Stimulated activated CD4-positive, alpha-beta T cell treated with anti-CD3 and anti-CD28 coated beads, TNF-alpha, amount 100 ng/mL, for 1 hour (primary cell): ENCODE measurements at places on chromosomes 12 and 14.

GRCh38 chr12:75712223-75712622, 200.8 kb upstream of the KRR1 start:
- no peak for DNase-seq

DNA sequence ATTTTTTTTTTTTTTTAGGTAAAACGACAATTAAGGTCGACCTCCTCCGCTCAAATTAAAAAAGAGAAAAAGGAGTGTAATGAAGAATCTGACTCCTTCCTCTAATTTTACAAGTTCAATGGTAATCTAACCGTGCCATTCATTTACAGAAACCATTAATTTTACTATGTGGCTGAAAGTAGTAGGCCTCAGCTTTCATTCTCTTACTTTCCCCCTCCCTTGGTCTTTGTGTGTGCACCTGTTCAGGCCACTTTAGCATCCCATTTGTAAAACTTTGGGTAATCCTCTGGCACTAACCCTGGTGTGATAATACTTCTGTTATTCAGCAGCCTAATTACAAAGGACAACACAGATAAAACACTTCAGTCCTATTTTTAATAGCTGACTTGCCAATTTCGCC, 128.1 kb downstream of the ASCL1 start:
- no peak for DNase-seq

- DNase-seq, result no peak
These were observed 45.9 kb downstream of the NOC4L start for GRCh38 chr12:132190012-132190755.

- DNase-seq, result peak; percentile 79
These were observed 5.1 kb upstream of the PSMA3 start for GRCh38 chr14:58239244-58240195.

GRCh38 chr12:28781671-28782652, 367.1 kb upstream of the FAR2 start:
- DNase-seq, result no peak

GRCh38 chr12:89289720-89290119, 62.6 kb downstream of the DUSP6 start:
- DNase-seq, result no peak

- no peak for DNase-seq
These were observed at the start of gene NRIP2 for GRCh38 chr12:2834581-2835491. Gene NRIP2 (minus strand): TSS chr12:2835035. CDS start chr12:2834983, 52 bp downstream.
